Activated CD4-positive, CD25-positive, alpha-beta regulatory T cell treated with anti-CD3 and anti-CD28 coated beads, Interleukin-2, amount 50 U/mL, for 72 hours (primary cell): ENCODE measurements at places on chromosomes 11 and 22.

- no peak for DNase-seq
Observed at GRCh38 chr11:2409611-2410468, 9.3 kb downstream of the TSSC4 start.

DNA sequence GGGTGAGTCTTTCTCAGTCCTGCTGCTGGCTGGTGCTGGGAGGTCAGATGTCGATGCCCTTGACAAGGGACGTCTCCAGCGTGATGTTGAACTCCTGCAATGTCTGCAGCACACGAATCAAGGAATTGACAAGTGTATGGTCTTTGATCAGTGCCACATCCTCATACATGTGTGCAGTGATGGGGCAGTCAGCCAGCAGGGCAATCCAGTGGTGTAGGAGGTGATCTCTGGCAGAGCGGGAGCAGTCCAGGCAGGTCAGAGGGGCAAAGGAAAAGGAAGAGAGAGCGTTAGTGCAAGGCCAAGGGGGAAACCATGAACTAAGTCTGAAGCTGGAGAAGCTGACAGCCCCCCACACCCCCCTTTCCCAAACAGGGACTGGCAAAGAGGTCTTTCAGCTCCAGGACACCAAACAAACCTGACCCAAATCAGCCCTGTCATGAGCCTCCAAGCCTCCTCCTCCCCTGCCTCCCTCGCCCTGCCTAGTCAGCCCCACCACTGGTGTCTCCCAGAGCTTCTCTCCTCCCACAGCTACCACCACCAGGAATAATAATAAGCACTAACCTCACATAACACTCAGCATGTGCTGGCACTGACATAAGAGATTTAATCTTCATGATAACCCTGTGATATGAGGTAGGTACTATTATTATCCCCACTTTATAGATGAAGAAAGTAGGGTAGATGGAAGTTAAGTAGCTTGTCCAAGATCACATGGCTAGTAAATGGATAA, 48.4 kb upstream of the SCUBE2 start:
- DNase-seq: no peak

GRCh38 chr22:34808618-34809017, 257.3 kb upstream of the ISX start:
- no peak for DNase-seq

DNA sequence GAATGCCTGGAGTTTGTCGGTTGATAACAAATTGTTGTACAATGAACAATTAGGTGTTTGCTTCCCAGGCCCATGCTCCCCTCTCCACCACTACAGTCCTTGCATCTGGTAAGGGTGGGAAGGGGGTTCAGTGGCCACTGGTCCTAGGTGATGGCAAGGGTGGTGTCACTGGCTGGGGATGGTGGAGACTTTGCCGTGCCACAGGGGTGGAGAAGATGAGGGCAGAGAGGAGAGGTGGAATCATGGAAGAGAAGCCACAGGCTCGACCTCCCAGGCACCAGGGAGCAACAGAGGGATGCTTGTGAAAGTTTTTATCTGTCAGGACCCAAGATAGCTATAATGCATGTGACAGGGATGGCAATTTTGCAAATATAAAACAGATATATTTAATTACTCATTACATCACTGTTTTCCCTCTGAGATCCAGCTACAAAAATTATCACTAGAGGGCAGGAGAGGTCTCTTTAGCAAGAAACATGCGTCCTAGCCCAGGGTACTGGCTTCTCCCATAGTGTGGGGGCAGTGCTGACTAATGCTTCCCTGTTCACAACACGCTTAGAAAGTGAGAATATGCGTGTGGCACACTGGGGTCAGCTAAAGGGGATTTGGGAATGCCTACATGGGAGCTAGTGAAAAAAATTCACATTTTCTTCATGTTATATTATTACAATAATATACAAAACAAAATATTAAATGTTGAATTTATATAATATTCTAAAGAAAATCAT, 49.0 kb upstream of the AMPD3 start:
- DNase-seq: no peak

DNA sequence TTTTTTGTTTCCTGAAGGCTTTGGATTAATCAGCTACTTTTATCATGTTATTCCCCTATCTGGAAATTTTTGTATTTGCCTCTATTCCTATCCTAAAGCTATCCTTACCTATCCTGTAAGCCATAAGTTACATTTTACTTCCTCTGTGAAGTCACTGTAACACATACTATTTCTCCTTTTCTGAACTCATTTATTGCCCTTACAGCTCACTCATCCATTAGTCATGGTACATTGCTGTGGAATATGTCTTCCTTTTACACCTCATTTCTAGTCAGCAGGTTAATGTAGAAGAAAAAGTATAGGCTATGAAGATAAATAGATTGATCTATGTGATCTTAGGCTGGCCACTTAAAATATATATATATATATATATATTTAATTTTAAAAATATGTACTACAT, 28.0 kb downstream of the SWAP70 start:
- DNase-seq: no peak

DNA sequence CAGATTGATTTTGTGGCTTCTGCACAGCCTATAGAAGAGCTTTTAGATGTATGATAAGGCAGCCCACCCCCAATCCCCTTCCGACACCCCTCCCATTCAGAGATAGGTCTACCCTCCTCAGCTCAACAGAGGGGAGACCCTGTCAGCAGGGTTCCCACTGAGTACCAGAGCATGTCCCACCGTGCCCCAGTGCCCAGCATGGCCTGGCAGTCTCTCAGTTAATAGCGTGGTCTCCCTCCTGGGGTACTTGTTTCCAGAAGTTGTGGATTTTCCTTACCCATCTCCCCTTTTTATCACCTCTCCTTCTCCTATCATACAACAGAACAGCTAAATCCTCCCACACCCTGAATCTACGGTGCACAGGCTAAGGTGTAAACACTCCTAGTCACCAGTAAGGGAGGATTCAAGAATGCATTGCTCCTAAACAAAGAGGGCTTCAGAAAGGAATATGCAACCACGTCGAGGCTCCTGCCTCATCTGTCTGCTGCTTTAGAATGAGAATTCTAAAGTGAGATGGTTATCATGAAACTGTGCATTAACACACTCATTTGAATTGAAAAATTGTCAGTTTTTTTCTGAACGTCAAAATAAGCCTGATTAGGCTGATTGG, 6.7 kb downstream of the PLAAT2 start:
- no peak for DNase-seq

- no peak for DNase-seq
Observed at GRCh38 chr11:122733318-122733717, 77.8 kb downstream of the UBASH3B start.

DNA sequence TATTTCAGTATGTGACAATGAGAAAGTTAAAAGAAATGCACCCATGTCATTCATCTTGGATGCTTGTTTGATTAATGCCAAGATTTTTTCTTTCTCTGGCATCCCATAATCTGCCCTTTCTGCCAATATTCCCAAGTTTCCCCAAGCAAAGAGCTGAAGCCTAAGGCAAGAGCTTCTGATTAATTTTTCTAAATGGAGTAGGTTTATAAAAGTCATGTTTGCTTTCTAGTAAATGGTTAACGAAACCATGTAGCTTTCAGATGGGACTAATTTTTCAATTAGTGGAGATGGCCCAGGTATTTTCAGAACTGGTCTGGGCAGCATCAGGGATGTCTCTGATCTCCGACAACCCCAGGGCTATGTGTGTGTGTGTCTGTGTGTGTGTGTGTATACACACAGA, 55.3 kb downstream of the LRRC4C start:
- no peak for DNase-seq

GRCh38 chr11:1928891-1929541, 9.5 kb downstream of the TNNT3 start:
- DNase-seq: peak; percentile 27

DNA sequence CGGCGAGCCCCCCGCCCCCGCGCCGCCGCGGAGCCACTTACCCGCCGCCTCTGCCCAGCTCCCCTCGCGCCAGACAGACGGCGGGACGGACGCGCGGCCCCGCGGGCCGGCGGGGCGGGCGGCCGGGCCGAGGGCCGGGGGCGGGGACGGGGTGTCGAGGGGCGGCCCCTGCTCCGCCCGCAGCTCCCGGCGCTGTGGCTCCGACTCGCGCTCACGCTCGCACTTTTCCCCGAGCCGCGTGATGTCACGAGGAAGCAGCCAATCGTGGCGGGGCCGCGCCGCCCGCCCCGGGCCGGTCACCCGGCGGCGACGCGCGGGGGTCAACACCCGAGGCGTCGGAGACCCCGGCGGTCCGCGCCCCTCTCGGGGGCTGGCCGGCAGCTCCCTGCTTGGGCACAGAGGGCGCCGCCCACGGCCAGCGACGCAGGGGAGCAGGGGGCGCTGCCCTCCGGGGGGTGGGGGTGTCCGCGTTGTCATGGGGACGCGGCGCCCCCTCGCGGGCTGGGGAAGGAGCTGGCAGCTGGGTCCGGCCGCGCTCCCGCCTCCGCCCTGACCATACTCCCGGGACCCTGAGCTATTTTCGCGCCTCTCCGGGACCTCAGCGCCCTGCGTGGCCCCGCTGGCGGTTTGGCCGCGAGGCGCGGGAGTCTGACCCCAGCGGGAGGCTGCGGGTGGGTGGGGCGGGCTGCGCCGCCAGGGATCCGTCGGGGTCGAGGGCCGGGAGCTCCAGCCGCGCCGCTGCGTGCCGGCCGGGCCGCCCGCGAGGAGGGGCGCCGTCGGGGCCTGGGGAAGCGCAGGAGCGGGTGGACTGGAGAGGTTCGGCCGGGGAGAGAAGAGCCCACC, at the start of gene CHRM4:
CHRM4 (minus strand) TSS at position 199 of the 843 bp plus-strand sequence. CDS start 5,219 bp downstream, outside the sequence.
- no peak for DNase-seq

DNA sequence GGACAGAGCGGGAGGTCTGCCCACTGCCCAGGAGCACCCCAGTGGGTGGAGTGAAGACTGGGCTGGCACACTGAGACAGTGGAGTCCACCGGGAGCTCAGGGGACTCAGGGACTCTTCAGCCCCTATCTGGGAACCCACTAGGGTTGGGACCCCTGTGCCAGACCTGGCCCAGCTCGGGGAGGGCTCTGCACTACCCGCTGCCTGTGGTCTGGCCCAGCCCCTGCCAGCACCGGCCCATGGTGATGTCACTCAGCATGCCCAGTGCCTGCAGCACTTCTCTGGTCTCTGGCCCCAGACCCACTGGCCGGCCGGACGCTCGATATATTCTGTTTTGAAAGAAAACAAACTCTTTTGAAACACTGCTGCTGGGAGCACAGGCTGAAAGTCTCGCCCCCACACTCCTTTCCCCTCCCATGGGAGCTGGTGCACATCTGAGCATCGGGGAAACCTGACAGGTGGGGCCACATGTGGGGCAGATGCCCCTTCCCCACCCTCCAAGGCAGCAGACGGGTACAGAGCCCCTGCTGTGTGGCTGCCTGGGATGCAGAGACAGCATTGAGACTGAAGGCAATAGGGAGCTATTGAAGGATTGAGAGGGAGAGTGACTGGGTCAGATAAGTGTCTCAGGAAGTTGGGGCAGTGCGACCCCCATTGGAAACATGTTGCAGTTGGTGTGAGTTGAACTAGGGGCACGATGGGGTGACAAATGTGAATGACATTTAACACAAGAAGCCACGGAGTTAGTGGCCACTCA, 62.9 kb downstream of the MYEOV start:
- no peak for DNase-seq

DNA sequence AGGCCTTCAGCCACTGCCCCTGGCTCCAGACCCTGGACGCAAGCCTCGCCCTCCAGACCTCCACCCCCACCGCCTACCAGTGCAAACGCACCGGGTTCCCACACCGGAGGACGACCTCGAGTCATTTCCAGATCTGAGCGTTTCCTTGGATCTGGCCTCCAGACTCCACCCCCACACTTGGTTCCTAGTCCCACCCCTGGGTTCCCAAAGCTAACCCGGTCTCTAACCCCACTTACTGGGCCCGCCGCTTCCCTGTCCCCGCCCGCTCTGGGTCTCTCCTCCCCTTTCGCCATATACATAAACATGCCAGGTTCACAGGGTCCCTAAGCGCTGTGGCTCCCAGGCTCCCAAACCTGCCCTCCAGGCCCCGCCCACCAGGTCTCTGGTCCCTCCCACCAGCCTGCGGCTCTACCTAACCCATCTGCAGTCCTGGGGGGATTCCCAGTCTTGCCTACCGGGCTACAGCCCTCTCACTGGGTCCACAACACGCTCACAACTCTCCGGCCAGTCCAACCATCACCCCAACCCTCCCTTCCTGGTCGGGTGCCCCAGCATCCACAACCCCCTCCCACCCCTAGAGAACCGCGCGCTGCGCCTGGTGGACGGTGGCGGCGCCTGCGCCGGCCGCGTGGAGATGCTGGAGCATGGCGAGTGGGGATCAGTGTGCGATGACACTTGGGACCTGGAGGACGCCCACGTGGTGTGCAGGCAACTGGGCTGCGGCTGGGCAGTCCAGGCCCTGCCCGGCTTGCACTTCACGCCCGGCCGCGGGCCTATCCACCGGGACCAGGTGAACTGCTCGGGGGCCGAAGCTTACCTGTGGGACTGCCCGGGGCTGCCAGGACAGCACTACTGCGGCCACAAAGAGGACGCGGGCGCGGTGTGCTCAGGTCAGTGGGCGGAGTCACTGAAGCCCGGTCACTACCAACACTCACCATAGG, 36.7 kb downstream of the CD6 start:
- DNase-seq: no peak

- DNase-seq: no peak
Observed at GRCh38 chr22:46390652-46391301, 55.3 kb downstream of the TRMU start.

DNA sequence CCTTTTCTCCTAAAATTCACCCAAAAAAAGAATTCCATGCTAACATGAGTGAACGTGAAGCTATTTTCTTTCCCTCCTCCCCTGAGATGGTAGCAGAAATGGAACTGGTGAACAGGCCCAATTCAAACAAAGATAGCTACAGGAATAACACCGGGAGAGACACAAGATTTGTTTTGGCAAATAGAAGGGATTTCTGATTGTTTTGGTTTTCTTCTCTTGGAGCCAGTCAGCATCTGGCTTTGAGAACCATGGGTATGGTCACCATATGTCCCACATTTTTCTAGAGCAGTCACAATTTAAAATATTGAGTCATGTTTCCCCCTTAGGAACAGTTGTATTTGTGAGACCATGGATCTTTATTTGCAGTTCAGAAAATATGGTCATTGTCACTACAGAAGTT, 214.1 kb downstream of the FAM76B start:
- no peak for DNase-seq

GRCh38 chr11:98940913-98941312, 79.8 kb upstream of the CNTN5 start:
- no peak for DNase-seq

DNA sequence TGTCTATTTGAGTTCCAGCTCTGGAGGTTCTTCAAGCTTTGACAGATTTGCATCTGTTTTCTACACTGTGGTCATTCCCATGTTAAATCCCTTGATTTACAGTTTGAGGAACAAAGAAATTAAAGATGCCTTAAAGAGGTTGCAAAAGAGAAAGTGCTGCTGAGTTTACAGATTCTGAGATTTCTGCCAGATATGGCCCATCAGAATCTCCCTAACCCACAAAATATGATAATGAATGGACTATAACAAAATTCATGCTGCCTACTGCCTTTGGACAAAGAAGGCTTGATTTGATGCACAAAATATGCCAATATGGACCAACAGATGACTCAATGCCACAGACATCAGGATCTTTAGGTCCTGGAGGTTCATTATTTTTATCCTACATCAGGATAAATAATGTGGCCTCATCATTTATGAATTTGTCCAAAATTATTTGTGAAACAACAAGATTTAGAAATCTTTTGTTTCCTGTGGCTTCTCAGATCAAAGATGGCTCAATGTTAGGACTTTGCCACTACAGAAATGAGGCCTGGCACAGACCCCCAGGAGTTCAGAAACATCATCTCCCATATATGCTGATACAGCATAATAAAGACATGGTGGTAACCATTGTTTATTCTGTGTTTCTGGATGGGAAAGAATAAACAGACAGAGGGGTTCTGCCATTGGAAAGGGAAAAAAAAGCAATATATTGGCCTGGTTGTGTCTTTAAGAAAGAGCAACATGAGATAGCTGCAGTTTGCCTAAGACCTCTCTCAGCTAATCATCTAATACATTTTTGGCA, 6.7 kb downstream of the OR5AN1 start:
- no peak for DNase-seq
